ENCODE measurements at places on chromosomes 2 and 18.

- DNase-seq, result no peak
Observed at GRCh38 chr2:231627384-231628120, 34.9 kb downstream of the TEX44 start.

- no peak for DNase-seq
Observed at GRCh38 chr18:8783335-8783993, 78.1 kb downstream of the MTCL1 start.

DNA sequence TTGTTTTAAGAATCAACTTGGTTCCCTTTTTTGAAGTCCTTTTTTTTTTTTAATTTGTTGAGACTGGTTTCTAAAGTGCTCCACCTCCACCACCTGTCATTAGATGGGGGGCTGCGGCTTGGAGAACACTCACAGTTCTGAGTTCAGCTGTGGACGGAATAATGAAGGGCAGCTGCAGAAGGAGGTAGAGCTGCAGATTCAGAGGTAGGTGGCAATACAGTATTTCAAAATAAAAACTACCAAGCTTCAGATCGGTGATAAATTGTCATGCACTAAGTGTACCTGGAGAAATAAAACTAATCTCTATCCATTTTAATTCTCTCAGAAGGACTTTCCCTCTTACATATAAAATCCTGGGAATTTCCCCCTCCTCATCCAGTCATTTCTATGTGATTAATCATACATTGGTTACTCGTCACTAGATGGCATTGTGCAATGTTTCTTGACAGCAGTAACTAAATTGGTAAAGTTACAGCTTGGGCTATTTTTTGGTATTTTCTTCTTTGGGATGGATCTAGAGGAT is 81.1 kb upstream of the SLC39A10 start:
- DNase-seq, result peak; percentile 38

DNA sequence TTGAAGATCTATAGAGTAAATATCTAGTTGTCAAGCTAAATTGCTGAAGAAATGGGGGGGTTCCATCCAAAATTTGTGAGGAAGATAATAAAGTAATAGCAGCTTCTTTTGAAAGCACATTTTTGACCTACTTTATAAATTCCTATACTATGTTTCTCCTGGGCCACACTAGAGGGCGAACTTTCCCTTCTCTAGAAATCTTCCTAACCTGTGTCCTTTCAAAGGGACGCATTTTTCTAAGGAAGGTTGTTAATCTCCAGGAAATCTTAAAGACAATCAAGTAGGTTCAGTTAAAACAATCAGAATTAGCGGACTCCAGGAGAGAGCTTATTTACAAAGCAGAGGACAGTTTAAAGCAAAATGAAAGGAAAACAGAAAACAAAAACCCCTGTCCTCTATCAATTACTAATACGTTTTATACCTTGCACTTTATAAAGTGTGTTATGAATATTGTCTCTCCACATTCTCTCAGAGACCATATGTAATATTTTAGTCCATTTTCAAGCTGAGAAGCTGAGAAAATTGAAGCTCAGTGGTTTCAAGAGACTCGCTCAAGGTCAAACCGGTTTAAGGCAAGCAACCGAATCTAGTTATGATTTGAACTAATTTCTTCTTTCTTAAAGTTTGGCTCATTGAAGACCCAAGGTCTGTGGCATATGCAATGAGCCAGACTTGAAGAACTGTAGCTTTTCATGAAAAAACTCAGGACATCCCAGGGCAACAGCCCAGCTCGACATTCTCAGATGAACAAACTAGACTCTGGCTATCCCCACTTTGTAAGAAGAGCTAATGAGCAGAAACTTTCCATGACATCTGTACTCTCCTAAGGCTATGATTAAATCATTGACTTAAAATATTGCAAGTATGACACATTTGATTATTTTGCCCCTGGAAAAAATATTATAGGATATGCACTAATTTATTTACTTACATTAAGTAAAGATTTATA is 273.6 kb downstream of the PAX3 start:
- DNase-seq, result peak; percentile 32

DNA sequence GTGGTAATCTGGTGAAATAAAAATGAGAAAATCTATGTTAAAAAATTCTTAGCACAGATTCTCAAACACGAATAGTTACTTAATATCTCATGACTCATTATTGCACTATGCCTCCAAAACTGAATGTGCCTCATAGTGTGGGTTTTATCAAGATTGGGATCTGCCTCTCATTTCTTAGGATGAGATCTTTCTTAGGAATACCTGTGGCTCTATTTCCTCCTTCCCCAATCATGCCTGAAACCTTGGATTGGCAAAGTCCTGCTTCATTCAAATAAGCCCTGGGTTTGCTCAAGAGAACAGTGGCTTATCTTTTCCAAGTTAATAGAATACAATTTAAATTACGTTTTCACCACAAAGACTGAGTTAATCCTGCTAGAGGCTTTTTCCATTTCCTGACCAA is 100.3 kb downstream of the DPP10 start:
- no peak for DNase-seq

GRCh38 chr2:12036640-12036983 is 290.2 kb downstream of the LPIN1 start:
- DNase-seq, result no peak

GRCh38 chr18:12861637-12862036 is 22.4 kb downstream of the PTPN2 start:
- DNase-seq, result no peak

GRCh38 chr2:164979113-164979512 is 23.8 kb upstream of the SLC38A11 start:
- DNase-seq, result no peak

DNA sequence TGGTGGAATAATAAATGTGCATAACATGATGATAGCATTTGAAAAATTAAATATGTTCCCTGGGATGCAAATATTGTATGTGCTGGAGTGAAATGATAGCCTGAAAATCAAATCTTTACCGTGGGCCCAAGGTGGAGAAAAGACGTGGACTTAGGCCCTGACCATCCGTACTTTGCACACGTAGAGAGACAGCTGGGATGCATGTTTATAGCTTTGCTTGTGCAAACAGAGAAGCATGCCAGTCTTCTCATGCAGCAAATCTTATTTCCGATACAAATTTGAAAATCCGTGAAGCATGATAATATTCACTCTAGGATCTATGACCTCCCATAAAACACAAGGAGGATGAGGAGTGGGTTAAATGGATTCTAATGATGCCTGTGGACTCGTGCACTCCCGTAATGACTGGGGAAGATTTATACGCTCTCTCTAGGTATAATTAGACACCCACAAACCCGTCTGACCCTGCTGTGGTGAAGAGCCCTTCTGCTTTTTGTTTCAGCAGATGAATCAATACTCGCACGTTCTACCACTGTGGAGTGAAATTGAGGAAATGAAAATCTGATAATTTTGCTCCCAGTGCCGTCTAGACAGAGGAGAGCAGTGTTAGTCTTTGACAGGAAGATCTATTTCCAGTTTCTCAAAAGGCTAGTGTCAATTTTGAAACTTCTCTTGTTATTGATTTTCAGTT is 810.3 kb upstream of the SALL3 start:
- no peak for DNase-seq

DNA sequence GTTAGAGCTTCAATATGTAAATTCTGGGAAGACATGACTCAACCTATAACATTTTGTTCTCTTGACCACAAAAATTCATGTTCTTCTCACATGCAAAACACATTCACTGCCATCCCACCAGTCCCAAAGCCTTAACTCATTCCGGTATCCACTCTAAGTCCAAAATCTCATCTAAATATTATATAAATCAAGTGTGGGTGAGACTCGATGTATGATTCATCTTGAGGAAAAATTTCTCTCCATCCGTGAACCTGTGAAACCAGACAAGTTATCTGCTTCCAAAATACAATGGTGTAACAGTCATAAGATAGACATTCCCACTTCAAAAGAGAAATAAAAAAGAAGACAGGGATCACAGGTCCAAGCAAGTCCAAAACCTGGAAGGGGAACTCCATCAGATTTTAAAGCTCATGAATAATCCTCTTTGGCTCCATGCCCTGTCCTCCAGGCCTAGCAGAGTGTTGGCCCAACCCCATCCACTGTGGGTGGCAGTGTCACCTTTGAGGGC is 101.3 kb downstream of the RAD51AP2 start:
- DNase-seq, result no peak

- no peak for DNase-seq
Observed at GRCh38 chr2:9285921-9286320, 79.3 kb downstream of the ASAP2 start.

DNA sequence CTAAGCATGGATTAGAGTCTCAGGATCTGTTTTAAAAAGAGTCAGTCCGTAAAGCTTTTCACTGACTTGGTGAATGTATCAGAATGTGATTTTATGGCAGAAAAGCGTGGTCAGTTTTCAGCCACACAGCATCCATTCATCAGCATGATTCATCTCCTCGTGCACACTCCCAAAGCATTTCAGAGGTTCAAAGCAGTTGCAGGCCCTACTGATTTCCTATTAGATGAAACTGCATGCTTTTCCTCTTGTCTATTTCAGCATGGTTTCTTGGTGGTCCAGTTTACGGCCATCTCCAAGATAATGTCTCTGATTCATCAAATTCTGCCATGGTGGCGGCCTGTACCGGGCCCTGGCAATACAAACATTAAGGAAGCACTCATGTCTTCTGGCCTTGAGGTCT is 4.8 kb upstream of the PARD6G start:
- DNase-seq, result no peak

GRCh38 chr2:208671886-208672680 is 265.5 kb downstream of the PTH2R start:
- no peak for DNase-seq

GRCh38 chr2:25340181-25340921 is 1.4 kb downstream of the DNMT3A start:
- DNase-seq, result no peak

- DNase-seq, result no peak
Observed at GRCh38 chr2:23041443-23041842, 343.5 kb upstream of the KLHL29 start.

DNA sequence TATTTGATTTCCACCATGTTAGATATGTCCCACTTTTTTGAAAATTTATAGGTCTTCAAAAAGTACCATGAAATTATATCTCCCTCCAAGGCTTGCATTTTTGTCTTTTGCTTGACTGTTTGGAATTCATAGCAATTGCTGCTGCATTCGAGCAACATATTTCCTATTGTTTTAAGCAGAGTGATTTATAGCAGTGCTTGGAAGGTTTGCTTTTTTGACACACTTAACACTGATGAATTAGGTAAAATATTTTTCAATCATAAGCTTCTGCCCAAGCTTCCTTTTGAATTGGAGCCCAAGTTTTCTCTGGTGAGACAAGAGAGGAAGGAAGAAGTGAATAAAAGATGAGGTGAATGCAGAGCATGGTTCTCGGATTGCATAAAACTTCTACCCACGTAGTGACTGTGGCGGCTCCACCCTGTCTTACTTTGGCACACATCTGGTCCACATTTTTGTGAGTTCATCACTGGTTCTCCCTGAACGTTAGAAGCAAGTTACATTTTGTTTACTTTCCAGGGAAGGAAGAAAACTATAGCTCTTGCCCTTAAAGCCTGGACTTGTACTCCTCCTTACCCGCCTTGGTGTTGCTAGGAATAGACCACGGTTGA is 667.0 kb downstream of the TSN start:
- no peak for DNase-seq

DNA sequence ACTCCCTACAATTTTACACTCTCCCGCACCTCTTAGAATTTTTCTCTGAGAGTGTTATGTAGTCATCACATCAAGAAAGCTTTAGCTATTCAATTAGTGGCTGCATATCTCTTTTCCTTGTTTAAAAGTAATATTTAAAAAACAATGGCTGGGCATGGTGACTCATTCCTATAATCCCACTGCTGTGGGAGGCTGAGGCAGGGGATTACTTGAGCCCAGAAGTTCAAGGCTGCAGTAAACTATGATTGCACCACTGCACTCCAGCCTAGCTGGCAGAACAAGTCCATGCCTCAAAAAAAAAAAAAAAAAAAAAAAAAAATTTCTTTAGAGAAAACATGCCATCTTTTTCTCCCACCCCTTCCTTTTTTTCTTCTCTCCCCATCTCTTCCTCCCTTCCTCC is 44.3 kb downstream of the AQP4 start:
- DNase-seq, result no peak

GRCh38 chr2:197993830-197994229 is 189.4 kb downstream of the PLCL1 start:
- no peak for DNase-seq

DNA sequence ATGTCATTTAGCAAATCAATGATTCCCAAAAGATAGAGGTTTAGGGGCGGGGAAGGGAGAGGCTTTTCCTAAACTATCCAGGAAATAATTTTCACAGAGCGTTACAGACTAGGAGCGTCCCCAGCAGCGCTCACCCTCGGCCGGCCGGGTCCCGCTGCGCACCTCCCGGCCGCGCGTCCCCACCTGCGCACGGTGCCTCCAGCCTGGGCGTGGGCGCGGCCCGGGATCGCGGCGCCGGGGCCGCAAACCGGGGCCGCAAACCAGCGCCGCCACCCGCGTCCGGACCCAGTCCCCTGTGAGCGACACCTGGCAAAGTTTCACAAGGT is 684 bp upstream of the ZCCHC2 start:
- peak; percentile 6 for DNase-seq

GRCh38 chr18:623761-624620 is 27.2 kb downstream of the CLUL1 start:
- peak; percentile 76 for DNase-seq

- DNase-seq, result no peak
Observed at GRCh38 chr18:5429681-5430080, 114.1 kb downstream of the EPB41L3 start.

DNA sequence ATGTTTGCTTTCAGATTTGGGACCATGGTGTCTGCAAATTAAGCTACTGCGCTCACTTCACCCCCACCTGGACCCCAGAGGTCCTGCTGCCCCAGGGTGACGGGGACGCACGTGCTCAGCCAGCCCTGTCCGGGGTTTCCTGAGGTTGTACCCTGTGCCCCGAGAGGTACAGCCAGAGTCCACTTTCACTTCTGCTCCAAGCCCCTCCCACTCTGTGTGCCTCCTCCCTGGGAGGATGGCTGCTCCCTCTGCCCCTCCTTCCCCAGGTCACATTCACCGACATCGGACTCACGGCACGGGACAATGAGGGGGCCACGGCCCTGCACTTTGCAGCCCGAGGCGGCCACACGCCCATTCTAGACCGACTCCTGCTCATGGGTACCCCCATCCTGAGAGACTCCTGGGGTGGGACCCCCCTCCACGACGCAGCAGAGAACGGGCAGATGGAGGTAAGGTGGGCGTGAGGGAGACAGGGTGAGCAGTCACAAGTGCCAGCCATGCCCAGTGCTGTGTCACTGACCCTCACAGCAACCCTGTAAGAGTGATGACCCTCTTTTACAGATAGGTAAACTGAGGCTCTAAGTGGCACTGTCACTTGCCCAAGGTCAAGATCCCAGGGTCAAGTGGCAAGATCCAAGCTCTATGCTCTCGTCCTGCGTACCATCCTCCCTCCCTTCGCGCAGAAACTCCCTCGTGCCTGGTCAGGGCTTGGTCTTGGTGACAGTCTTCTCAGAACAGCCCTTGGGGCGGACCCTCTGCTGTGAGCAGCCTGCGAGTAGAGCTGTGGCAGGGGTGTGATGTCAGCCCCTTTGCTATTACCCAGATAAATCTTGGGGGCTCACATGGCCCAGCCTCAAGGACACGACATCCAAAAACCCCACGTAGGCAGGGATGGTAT is 7.6 kb downstream of the ESPNL start:
- DNase-seq, result no peak

- no peak for DNase-seq
Observed at GRCh38 chr2:109417701-109418335, 195.9 kb downstream of the SEPTIN10 start.

GRCh38 chr2:20514596-20515269 is 67.9 kb downstream of the RHOB start:
- no peak for DNase-seq
